Effector memory CD8-positive, alpha-beta T cell (primary cell): ENCODE measurements at places on chromosomes 16 and 17.

- H3K27ac ChIP-seq = peak overlapping the region; percentile 88
- DNase-seq = peak; percentile 40
- peak overlapping the region; percentile 84 for H3K4me3 ChIP-seq
Measured at GRCh38 chr17:39622380-39623006, 4.3 kb upstream of the PPP1R1B start.

- peaks cover 21% of the 10 kb centered on the region for H3K27me3 ChIP-seq
- H3K27ac ChIP-seq = no peak overlapping the region
- no peak for DNase-seq
- no peaks in the 10 kb centered on the region for H3K36me3 ChIP-seq
Measured at GRCh38 chr16:77297996-77298395, 98.8 kb downstream of the SYCE1L start.

- H3K27me3 ChIP-seq = peaks cover 75% of the 10 kb centered on the region
- H3K4me1 ChIP-seq = no peaks in the 10 kb centered on the region
- no peak overlapping the region for H3K27ac ChIP-seq
- H3K36me3 ChIP-seq = peaks cover 7% of the 10 kb centered on the region
Measured at GRCh38 chr17:6241381-6241780, 171.2 kb downstream of the WSCD1 start.

DNA sequence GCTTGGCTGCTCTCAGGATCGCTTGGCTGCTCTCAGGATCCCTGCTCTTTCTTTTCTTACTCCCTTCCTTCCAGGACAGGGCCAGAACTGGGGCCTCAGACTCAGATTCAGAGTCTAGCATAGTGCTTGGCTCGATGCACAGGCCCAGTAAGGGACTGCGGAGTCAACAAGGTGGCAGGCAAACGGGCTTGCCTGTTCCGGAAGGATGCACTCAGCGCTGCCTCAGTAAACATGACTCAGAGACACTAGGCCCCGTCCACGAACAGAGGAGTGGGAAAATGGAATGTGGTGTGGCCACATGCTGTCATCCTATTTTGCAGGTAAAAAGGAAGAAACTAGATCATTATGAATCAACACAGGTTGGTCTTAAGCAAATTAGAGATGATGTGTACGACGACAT lies 9.8 kb downstream of the SPHK1 start:
- no peaks in the 10 kb centered on the region for H3K27me3 ChIP-seq
- DNase-seq = no peak
- H3K27ac ChIP-seq = no peak overlapping the region
- H3K4me3 ChIP-seq = no peak overlapping the region
- H3K4me1 ChIP-seq = peaks cover 5% of the 10 kb centered on the region
- peaks cover 42% of the 10 kb centered on the region for H3K36me3 ChIP-seq

GRCh38 chr16:84753412-84754326 lies 53.9 kb downstream of the USP10 start:
- no peaks in the 10 kb centered on the region for H3K27me3 ChIP-seq
- DNase-seq = no peak
- H3K4me1 ChIP-seq = peaks cover 64% of the 10 kb centered on the region
- H3K27ac ChIP-seq = peak overlapping the region; percentile 72

DNA sequence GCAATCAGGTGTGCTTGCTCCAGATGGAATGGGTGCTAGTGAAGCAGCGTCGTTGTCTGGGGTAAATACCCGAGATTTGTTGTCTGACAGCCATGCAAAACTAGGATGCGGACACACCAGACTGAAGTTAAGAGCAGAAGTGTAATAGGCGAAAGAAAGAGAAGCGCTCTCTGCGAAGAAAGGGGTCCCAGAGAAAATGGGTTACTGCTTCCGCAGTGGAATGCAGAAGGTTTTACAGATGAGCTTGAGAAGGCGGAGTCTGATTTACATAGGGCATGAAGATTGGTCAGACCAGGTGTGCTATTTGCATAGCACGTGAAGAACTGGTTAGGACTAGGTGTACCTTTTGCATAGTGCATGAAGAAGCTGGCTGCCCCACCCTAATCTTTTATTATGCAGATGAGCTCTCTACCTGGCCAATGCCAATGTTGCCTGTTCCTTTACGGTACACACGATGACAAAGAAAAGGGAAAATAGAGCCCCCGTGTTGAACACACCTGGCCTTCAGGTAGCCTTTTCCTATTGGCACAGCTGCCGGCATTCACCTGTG lies 32.0 kb upstream of the SNN start:
- no peak overlapping the region for H3K27ac ChIP-seq
- no peak for DNase-seq
- peaks cover 28% of the 10 kb centered on the region for H3K4me1 ChIP-seq
- H3K36me3 ChIP-seq = no peaks in the 10 kb centered on the region

DNA sequence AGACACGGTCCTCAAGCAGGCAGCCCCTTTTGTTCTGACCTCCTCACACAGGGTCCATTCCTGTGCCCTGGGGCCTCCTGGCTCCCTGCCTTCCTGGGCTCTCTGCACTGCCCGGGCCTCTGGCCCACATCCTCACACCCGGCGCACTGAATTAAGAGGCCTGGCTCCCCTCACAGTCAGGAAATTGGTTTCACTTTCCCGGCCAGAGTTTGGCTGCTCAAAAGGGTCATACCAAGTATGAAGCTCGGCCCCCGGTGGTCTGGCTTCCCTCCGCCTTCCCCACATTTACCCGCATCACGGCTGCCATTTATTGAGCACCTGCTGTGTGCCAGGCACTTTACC lies 220.0 kb downstream of the NTN1 start:
- peaks cover 15% of the 10 kb centered on the region for H3K36me3 ChIP-seq
- H3K27me3 ChIP-seq = no peaks in the 10 kb centered on the region
- no peak for DNase-seq
- peak overlapping the region; percentile 84 for H3K4me3 ChIP-seq
- peaks cover 19% of the 10 kb centered on the region for H3K4me1 ChIP-seq

DNA sequence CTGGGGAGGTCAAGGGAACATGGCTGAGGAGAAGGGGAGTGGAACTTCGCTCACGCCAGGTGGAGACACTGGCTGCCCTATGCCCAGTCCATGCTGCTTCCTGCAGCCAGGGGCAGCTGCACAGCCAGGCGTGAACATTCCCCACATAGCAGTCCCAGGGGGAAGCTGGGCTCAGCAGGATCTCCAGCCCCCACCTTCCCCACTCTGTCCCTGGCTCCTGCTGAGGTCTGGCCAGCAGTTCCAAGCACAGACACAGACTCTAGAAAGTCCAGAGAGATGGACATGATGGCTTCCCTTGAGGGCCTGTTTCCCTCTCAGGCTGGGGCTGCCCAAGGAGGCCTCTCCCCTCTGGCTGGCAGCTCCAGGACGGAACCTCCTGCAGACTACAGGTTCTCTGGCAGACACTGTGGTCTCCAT lies 9.3 kb downstream of the JUP start:
- H3K4me3 ChIP-seq = no peak overlapping the region
- peaks cover 73% of the 10 kb centered on the region for H3K27me3 ChIP-seq
- no peaks in the 10 kb centered on the region for H3K36me3 ChIP-seq
- H3K4me1 ChIP-seq = no peaks in the 10 kb centered on the region
- DNase-seq = no peak

- DNase-seq = no peak
- H3K4me3 ChIP-seq = no peak overlapping the region
- H3K27ac ChIP-seq = peak overlapping the region; percentile 12
- H3K36me3 ChIP-seq = no peaks in the 10 kb centered on the region
- H3K27me3 ChIP-seq = peaks cover 31% of the 10 kb centered on the region
Measured at GRCh38 chr17:41521574-41522261, 3.0 kb upstream of the KRT15 start.

- DNase-seq = no peak
- H3K4me1 ChIP-seq = no peaks in the 10 kb centered on the region
- peaks cover 20% of the 10 kb centered on the region for H3K27me3 ChIP-seq
- no peak overlapping the region for H3K4me3 ChIP-seq
Measured at GRCh38 chr16:83187405-83187804, 560.6 kb downstream of the CDH13 start.

DNA sequence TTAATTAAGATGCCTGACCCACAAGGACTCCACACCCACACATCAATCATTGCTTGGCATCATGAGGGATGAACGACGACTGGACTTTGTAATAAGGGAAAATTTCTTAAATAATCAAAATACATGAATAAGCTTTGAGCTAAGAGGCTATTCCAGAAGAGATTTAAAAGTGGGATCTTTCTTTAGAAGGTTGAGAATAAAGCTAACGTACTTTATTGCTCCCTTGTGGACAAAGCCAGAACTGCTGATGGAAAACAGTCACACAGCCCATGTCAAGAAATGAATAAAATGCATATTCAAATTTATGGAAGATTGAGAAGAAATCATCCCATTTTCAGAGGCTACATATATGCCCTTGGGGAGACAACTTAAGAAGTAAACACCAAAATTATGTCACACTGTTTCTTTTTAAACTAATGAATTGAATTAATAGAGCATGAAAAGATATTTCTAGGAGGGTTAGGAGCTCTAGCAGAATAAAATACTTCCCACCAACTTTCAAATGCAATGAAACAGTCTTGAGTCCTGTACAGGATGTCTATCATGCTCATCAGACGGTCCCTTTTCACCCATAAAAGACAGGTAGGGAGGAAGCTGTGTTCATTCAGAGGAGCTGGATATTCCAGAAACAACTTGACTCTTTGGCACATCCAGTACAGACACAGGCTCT lies 60.2 kb upstream of the PHOSPHO1 start:
- H3K27me3 ChIP-seq = no peaks in the 10 kb centered on the region
- no peak overlapping the region for H3K27ac ChIP-seq
- H3K4me1 ChIP-seq = no peaks in the 10 kb centered on the region
- no peak overlapping the region for H3K4me3 ChIP-seq
- peaks cover 10% of the 10 kb centered on the region for H3K36me3 ChIP-seq

- peak overlapping the region; percentile 51 for H3K4me3 ChIP-seq
- peak overlapping the region; percentile 81 for H3K27ac ChIP-seq
- no peak for DNase-seq
Measured at GRCh38 chr17:46121165-46121764, 72.0 kb downstream of the KANSL1 start.

DNA sequence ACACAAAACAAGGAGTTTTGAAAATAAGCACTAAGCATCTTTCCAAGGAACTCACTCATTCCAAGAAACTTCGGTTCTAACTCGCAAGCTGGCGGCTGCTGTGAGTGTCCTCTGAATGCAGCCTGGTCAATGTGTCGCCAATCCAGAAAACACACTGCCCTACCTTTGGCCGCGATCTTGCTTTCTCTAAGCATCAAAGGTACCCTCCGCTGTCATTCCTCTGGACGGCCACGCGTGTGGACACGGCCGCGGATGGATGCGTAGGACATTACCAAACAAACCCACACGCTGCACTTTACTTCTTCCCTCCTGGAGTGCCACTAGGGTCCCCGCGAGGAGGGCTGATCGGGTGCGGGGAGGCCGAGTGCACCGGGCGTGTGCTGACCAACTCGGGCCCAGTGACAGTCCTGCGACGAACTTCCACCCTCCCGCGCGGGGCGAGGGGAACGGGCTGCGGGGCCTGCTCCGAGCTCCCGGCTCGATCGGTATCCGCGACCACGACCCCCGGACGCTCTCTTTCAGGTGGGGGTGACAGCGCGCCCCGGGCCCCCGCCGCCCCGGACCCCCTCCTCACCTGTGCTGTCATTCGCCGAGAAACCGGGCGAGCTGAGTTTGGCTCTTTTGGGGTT lies 1.1 kb downstream of the CREBBP start:
- peak overlapping the region; percentile 55 for H3K27ac ChIP-seq
- peaks cover 47% of the 10 kb centered on the region for H3K4me1 ChIP-seq
- DNase-seq = no peak
- H3K27me3 ChIP-seq = peaks cover 25% of the 10 kb centered on the region
- peaks cover 33% of the 10 kb centered on the region for H3K36me3 ChIP-seq

GRCh38 chr17:42878123-42878880 lies 22.3 kb upstream of the G6PC1 start:
- no peak overlapping the region for H3K27ac ChIP-seq
- H3K36me3 ChIP-seq = no peaks in the 10 kb centered on the region
- no peak for DNase-seq

- no peak overlapping the region for H3K27ac ChIP-seq
- H3K36me3 ChIP-seq = peaks cover 4% of the 10 kb centered on the region
- H3K4me1 ChIP-seq = no peaks in the 10 kb centered on the region
- H3K4me3 ChIP-seq = no peak overlapping the region
Measured at GRCh38 chr17:65485388-65486299, 75.8 kb downstream of the AXIN2 start.

GRCh38 chr17:51496378-51496777 lies 236.0 kb downstream of the UTP18 start:
- H3K27ac ChIP-seq = no peak overlapping the region
- H3K36me3 ChIP-seq = no peaks in the 10 kb centered on the region
- DNase-seq = no peak
- no peaks in the 10 kb centered on the region for H3K4me1 ChIP-seq
- peaks cover 28% of the 10 kb centered on the region for H3K27me3 ChIP-seq

DNA sequence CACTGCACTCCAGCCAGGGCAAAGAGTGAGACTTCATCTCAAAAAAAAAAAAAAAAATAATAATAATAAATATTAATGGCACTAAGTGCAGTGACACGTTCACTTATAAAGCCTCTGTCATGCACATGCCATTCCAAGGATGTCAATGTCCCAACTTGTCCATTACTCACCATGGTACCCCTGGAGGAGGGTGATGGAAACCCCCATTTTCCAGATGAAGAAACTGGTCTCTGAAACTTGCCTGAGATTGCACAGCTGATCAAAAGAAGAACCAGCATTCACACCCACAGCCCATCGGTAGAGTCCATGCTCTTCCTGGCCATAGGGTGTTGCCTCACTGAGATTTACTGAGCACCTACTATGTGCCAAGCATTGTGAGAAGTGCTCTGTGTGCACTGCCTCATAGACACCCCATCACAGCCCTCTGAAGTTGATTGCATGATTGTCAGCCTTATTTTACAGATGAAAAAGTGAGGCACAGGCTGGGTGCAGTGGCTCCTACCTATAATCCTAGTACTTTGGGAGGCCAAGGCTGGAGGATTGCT lies 123.7 kb downstream of the ABCC1 start:
- no peak overlapping the region for H3K4me3 ChIP-seq
- no peak for DNase-seq

- no peak for DNase-seq
- no peaks in the 10 kb centered on the region for H3K27me3 ChIP-seq
- H3K36me3 ChIP-seq = peaks cover 44% of the 10 kb centered on the region
- H3K4me3 ChIP-seq = no peak overlapping the region
- no peak overlapping the region for H3K27ac ChIP-seq
Measured at GRCh38 chr16:3292604-3293003, 9.3 kb downstream of the ZNF263 start.

GRCh38 chr16:30992931-30993816 lies 8.2 kb downstream of the HSD3B7 start:
- peaks cover 7% of the 10 kb centered on the region for H3K4me1 ChIP-seq
- no peak overlapping the region for H3K27ac ChIP-seq
- DNase-seq = no peak
- no peaks in the 10 kb centered on the region for H3K27me3 ChIP-seq

DNA sequence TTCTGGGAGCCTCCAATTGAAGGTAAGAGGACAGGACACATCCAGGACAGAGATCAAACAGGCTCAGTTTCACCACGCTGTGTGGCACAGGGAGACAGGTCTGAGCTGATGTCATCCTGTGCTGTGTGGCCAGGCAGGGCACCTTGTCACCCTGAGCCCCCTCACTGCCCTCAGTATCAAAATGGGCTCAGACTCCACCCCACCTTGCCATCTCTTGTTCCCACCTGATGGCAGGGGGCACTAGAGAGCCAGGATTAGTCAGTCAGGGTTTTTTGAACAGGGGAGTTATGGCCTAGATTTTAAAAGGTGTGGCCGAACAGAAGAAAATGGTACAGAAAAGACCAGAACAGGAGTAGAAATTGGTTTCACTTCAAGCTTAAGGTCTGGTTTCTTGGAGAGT lies 2.6 kb downstream of the KAT2A start:
- peaks cover 21% of the 10 kb centered on the region for H3K36me3 ChIP-seq
- H3K27me3 ChIP-seq = no peaks in the 10 kb centered on the region
